ENCODE measurements at places on chromosomes 2 and 18.

DNA sequence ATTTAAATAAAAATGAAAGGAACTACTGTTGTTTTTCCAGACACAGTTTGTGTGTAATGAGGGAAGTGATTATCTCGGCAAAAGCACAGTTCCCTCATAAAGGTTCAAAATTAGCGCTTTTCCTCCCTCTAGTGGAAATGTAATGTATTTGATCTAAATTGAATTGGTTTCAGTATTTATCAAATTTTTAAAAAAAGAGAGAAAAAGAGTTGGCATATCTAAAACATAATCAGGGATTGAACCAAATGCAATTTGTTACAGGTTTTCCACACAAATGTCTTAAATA lies 37.5 kb downstream of the CMPK2 start:
- DNase-seq = no peak

GRCh38 chr18:35494251-35495220 lies 3.2 kb downstream of the INO80C start:
- no peak for DNase-seq

DNA sequence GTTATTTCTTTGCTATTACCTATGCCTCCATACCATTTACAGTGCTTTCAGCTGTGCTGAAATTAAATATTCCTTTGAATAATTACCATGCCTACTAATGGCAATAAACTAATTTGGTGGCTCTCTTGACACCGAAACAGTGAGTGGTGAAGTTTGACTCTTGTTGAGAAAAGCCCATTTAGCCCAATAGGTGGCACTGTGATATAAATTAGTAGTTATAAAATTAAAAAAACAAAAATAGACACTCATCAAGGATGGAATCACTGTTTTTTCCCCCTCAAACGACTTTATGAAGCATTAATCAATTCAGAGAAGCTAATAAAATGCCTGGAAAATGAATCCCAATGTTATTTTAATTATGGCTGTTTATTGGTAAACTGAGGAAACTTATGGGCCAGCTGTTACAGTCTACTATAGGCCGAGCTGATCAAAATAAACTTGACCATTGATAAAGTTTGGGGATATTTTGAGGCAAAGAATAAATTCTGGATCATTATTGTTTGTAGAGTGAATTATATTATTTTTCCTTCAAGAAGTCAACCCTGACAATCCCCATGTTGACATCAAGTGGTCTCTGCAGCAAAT lies 339.6 kb downstream of the TRIB2 start:
- DNase-seq = no peak

- no peak for DNase-seq
These were observed 835.9 kb upstream of the CHAC2 start for GRCh38 chr2:52931660-52932059.

GRCh38 chr2:161417438-161418274 lies 1.6 kb downstream of the TBR1 start:
- no peak for DNase-seq

GRCh38 chr2:1864981-1865421 lies 120.7 kb upstream of the PXDN start:
- no peak for DNase-seq

GRCh38 chr2:176744146-176744545 lies 468.4 kb upstream of the HNRNPA3 start:
- no peak for DNase-seq

DNA sequence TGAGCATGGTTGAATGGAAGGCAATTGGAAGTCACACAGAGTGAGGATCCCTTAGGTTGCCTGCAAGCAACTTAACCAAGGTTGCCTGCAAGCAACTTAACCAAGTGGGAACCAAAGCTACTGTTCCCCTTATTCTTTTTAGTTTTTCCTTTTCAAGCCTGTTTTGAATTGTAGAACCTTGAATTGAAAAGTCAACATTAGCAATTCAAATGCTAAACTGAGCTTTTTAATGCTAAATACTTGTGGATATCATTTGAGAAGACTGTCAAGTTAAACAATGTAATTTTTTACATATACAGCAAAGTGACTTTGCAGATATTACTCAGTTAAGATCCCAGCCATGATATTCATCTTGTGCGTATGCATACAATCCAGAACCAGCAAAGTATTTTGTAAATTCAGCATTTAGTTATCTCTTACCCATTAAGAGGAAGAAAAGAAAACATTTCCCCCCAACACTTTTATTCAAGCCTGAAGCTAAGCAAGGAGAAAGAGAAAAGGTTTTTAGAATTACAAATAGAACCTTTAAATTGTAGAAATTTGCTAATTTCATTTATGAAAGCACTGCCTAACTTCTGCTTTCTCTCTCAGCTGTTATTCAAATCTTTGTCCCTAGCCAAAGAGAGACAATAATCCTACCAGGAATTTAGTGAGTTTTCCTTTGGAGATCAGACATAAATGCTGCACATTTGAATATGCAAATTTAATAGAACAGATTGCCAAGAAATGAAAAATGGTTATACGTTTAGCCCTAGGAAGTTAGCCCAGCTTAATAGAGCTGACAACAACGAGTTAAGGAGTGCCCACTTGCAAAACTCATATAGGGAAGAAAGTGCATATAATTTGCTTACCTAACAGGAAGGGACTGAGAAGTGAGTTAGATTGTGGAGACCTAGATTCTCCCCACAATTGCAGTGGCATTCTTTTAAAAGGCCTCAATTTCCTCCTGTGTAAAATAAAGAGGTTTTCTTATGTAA lies 643.2 kb upstream of the PIK3C3 start:
- DNase-seq = no peak

DNA sequence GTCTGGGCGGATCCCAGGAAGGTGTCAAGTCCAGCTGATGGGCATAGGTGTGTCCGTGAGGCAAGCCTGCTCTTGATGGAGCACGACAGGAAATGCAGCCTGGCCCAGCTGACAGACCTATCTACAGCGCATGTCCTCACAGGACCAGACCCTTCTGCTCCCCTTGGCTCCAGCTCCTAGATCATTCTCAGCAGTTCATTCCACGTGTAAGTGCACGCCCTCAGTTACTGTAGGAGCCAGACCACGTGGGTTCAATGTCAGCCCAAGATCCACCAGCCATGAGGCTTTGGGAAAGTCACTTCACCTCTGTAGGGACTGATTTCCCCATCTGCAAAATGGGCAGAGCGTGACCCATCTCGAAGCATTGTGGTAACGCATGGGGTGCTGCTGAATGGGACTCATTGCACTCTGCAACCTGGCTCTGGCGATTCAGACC lies 47.8 kb downstream of the TMEM17 start:
- DNase-seq = peak; percentile 52

- no peak for DNase-seq
These were observed 18.6 kb downstream of the GLI2 start for GRCh38 chr2:120754067-120754960.

- no peak for DNase-seq
These were observed 19.9 kb downstream of the RNF144A start for GRCh38 chr2:6937157-6937556.

- no peak for DNase-seq
These were observed 609 bp upstream of the ZNF2 start for GRCh38 chr2:95165030-95165370.

- no peak for DNase-seq
These were observed 9.3 kb downstream of the L3MBTL4 start for GRCh38 chr18:6405237-6406074.

DNA sequence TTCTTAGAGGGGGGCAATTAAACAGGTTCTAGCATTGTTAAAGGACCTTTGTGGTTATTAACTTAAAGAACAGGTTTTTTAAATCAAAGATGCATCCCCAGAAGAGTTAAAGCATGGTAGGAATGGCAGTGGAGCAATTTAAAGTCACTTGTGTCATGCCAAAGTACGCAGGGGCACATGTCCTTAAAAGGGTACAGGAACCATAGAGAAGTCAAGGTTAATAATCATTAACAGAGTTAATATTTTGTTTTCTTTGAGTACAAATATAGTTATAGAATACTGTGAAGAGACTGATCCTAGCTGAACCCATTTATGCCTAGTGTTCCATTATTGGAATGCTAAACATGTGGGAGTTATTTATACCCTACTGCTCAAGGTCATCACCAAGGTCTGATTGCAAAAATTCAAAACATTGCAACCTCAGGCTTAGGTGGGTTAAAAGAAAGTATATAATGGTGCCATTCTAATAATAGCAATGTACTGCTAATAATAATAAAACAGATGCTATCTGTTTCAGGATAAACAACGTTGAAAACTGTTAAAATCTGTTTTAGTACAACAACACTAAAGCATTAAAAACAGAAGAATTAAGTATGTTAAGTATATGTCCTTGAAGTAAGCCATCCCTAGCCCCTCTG lies 216.0 kb downstream of the MYO3B start:
- no peak for DNase-seq

DNA sequence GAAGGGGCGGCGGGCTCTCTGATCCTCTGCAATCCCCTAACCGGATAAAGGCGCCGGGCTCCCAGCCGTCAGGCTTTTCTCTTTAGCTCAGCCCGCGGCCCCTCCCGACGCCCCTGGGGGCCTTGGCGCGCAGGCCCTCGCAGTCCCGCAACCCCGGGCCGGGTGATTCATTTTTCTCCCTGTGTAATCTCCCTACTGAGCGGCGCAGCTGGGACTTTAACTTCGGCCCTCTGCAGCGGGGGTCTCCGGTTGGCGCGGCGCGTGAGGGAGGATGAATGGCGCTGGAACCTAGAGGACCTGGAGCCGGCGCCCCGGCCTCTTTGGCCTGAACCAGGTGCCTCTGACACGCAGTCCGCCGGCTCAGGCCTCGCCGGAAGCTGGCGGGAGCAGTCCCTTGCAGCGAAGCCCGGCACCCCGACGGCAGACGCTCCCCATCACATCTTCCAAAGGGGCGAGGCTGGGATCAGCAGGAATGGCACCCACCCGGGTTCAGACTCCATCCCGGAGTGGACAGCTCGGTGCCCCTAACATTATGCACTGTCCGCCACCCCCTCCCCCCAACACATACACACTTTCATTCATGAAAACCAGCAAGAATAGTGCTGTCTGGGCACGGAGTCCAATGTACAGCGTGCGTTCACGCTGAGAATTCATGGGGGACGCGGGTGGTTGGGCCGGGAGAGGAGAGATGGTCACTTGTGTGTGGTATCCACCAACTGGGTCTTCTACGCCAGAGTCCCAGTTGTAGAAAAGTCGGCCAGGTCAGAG lies 1.2 kb downstream of the CNGA3 start:
- no peak for DNase-seq

- DNase-seq = no peak
These were observed 221.3 kb upstream of the ITGA4 start for GRCh38 chr2:181235683-181236459.

- no peak for DNase-seq
These were observed 17.3 kb upstream of the RHOB start for GRCh38 chr2:20429528-20429927.

GRCh38 chr2:222915092-222915957 lies 54.5 kb downstream of the ACSL3 start:
- no peak for DNase-seq

DNA sequence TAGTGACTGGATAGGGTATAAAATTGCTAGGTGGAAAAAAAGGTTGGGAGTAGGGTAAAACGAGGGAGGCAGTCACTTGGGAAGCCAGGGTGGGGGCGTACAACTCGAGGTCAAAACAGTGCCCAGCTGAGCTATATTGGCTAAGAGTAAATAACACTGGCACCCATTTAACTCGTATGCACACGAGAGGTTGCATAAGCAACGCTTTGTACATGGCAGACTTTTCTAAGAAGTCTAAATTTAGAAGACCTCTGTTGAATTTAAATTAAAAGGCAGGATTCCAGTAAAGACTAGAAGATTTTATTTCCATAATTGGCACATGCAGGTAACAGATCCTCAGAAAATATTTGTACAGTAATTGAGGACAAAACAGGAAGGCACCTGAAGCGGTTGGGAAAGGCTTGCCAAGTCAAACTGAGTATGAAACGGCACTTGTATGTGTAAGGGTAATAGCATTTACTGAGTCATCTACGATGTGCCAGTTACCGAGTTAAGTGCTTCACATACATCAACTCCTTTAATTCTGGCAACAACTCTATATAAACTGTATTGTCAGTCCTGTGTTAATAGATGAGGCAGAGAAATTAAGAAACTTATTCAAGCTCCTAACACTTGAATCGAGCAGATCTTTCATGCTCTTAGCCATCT lies 1.4 kb upstream of the MALT1 start:
- DNase-seq = no peak

DNA sequence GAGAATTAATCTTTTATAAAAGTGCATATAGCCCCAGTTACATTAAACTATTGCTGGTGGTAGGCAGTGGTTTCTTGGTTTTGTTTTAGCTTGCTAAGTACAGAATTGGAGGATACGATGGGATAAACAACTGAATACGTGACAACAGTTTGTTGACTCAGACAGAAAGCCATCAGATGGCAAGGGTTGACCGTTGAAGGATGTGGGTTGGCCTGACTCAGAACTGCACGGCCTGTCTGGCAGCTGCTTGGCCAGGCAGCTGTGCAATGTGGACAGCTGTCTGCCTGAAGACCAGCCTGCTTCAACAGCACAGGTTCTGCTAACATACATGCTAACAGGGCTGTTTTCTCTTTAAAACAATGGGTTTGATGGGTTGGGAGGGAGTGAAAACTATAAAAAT lies 46.6 kb downstream of the PRKRA start:
- DNase-seq = no peak

- DNase-seq = no peak
These were observed 70.9 kb downstream of the SUCLG1 start for GRCh38 chr2:84388133-84388532.

DNA sequence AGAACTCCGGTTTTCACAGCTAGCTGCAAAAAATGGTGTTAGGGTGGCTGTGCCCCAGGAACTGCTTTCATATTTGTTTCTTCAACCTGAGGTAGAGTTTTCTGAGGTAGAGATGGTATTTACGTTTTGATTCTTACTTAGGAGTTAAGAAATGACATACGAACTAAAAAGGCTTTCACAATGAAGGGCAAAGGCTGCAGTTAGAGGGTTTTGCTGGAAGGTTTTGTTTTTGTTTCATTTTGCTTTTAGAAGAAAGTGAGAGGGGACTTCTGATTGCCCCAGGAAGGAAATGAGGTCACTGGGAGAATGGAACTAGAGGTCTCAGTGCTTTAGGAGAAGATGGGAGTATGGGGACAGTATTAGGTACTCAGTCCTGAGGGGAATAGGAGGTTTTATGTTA lies 15.5 kb downstream of the CDCA7 start:
- no peak for DNase-seq

- peak; percentile 79 for DNase-seq
These were observed 44.2 kb upstream of the DSC1 start for GRCh38 chr18:31206787-31207381.

GRCh38 chr2:63926815-63927214 lies 85.1 kb downstream of the UGP2 start:
- no peak for DNase-seq

- DNase-seq = no peak
These were observed 85.0 kb downstream of the WDSUB1 start for GRCh38 chr2:159201360-159202063.

Measured in right cardiac atrium (tissue), 5 donors.